OCI-LY7 (cell line): ENCODE measurements at places on chromosomes 12 and 14. TPM values are rescaled to one million over a fixed set of nuclear protein-coding genes. Genes with fewer than 3 reads are reported as not detected.

GRCh38 chr14:38490273-38490672, 234.4 kb upstream of the CLEC14A start:
- no peak for DNase-seq

DNA sequence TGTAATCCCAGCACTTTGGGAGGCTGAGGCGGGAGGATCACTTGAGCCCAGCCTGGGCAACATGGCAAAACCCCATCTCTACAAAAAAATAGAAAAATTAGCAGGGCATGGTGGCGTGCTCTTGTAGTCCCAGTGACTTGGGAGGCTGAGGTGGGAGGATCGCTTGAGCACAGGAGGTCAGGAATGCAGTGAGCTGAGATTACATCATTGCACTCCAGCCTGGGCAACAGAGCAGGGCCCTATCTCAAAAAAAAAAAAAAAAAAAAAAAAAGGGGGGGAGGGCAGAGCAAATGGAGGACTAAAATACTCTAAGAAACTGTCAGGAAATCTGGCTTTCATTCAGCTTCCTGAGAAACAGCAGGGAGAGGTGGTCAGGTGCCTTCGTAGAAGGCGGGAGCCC, 31.7 kb upstream of the TSPAN9 start:
- no peak for DNase-seq

NEUROD4 gene
- total RNA-seq: not detected in 2 replicates

BMAL2 gene
- total RNA-seq: not detected in 2 replicates

A2M gene
- total RNA-seq: not detected in 2 replicates

YLPM1 gene
- total RNA-seq: 101 and 110 TPM in 2 replicates

DNA sequence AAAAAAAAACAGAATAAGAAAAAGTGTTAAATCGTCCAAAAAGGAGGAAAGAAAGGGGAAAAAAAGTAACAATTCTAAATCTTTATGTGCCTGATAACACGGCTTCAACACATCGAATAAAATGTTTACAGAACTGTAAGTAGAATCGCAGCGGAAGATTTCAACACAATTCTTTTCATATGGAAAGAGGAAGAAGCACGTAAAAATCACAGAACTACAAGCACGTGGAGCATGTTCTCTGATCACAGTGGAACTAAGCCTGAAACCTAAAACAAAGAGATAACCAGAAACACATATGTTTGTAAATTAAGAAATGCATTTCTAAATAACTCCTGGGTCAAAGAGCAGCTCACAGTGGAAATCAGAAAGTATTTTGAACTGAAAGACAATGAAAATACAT, 8.7 kb downstream of the CLEC7A start:
- DNase-seq: no peak

GRCh38 chr12:102957339-102958050, at the start of gene ASCL1:
ASCL1 (plus strand) TSS chr12:102957674; CDS start chr12:102958245, 571 bp downstream.
- DNase-seq: no peak

SLC15A5 gene
- total RNA-seq: not detected in 2 replicates

DNA sequence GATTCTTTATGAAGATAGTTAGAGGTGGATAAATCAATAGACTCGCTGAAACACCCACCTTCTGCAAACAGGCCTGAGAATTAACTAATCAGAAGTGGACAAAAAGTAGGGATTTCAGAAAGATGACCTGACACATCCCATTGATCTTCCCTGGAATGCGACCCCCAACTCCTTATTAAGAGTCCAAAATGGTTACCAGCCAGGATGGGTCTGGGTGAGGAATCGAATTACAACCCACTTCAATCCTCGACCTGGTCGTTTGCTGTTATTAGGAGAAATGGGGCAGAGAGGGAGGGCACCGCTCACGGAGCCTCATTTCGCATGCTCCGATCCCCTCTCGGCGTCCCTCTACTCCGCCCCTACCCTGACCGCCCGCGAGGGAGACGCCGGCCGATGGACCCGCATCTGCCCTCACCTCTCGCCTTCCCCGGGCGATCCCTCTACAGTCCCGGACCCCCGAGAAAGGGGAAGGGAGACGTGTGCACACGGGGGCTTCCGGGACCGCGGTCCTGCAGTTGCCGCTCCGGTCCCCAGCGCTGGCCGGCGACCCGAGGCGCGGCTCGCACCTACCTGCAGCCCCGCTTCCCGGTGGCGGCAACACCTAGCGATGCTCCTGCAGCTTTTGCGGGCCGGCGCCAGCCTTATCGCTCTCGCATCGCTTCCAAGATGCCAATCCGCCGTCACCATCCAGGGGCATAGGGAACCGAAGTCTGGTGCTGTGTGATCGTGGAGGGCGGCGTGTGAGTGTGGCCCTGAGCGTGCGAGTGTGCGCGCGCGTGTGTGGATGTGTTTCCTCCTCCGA, 69.3 kb upstream of the USP15 start:
- no peak for DNase-seq

DNA sequence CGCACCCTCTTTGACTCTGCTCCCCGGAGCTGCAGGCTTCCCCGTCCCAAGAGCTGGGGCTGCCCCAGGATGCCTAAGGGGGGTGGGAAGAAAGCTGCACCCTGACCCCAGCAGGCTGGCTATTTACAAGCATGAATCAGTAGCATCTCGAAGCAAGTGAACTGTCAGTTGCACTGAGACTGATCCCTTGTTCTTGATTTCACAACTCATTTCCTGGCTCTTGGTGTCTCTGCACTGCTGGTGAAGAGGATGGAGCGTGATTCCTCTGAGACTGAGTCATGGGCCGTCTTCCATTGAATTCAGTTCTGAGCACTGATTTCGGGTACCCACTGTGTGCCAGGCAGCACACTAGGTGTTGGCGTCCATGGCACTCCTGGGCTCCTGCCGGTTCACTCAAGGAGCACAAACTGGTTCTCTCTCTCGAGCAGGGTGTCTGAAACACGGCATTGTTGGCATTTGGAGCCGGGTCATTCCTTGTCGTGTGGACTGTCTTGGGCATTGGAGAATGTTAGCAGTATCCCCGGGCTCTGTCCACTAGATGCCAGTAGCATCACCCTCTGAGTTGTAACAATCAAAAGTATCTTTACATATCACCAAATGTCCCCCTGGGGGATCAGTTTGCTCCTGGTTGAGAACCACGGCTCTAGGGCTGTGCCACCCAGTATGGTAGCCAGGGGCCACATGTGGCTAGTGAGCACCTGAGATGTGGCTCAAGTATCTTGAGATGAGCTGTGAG, 86.9 kb downstream of the RIN3 start:
- DNase-seq: no peak

TSHR gene
- total RNA-seq: 3.8 and 4.9 TPM in 2 replicates

DNA sequence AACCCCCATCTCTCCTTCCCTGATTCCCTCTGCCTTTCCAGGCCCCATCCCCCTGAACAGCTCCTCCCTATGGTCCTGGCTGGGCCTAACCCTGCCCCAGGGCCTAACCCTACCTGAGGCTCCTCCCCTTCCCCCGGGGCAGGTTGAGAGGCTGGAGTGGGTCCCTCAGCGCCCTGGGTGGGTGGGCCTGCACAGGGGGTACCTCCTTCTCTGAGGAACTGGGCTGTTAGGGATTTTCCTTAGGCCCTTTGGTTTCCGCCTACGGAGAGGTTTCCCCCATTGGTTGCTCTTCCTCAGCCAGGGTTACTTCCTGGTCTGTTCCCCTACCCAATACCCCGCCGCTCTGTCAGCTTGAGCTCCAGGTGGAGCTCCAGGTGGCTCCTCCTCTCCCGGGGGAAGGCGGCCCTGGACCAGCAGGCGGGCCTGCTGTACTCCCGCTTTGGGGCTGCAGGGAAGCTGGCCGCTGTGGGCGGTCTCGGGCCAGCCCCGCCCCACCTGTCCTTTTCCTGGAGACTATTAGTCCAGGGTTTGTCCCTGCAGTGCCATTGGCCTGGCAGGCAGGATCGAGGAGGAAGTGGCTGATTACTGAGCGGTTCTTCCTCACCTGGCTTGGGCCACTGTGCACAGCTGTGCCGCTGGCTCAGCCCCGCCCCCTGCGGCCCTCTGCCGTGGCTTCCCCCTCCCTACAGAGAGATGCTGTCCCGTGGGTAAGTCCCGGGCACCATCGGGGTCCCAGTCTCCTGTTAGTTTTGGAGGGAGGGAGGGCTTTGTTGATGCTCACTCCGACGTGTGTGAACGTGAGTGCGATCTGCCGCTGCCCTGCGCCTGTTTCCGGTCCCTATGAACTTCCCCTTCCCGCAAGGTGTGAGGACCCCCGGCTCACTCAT, 2.5 kb downstream of the C12orf57 start:
- DNase-seq: peak; percentile 80

BICDL1 gene
- 19.9 and 22.6 TPM in 2 replicates for total RNA-seq

- no peak for DNase-seq
Observed at GRCh38 chr14:64689289-64689688, 14.9 kb upstream of the PLEKHG3 start.

DNA sequence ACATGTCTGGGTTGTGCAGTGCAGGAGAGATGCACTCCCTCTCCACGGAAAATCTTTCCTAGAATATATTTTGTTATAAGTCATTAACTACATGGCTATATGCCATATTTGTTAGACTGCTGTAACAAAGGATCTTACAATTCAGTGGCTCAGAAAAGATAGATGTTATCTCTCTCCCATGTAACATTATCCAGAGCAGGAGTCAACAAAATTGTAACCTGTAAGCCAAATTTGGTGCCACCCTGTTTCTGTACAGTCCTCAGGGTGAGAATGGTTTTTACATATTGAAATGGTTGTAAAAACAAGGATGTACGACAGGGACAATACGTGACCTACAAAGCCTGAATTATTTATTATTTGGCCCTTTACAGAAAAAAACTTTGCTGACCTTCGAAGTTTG, 155.5 kb downstream of the KIF21A start:
- no peak for DNase-seq

GRCh38 chr12:101743242-101743641, 4.0 kb upstream of the SYCP3 start:
- peak; percentile 12 for DNase-seq

DNA sequence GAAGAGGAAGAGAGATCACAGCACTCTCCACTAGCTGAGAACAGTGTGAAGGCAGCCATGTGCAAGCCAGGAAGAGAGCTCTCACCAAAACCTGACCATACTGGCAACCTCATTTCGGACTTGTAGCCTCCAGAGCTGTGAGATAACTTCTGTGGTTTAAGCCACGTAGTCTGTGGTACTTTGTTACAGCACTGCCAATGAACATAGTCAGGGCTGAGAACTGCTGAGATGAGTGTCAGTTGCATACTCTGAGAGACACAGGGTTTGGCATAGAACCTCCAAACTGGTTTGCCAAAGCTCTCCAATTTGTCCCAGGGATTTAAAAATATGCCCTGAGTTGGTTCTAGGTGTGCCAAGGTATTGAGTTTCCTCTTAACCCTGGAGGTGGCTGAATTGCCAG, 218.6 kb downstream of the ATP23 start:
- DNase-seq: no peak

DNA sequence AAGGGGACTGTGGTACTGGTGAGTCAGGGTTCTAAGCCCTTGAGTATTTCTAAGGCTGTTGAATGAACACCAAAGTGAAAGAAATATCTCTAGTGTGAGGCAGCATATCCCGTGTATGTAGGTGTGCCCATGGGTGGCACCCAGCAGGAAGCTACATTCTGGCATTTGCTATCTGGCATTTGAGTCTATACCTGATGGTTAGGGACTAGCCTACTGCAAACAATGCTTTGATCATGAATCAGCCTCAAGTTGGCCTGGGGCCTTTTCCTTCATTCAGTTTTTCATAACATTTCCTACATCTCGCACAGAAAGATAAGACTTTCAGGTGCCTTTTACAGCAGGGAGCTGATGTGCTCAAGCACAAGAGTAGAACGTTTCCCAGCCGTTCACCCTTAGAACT, 85.7 kb upstream of the E2F7 start:
- no peak for DNase-seq

RTL1 gene
- total RNA-seq: not detected in 2 replicates
